Hippocampal formation (tissue), 2 donors: ENCODE measurements at places on chromosomes 7 and 10.

DNA sequence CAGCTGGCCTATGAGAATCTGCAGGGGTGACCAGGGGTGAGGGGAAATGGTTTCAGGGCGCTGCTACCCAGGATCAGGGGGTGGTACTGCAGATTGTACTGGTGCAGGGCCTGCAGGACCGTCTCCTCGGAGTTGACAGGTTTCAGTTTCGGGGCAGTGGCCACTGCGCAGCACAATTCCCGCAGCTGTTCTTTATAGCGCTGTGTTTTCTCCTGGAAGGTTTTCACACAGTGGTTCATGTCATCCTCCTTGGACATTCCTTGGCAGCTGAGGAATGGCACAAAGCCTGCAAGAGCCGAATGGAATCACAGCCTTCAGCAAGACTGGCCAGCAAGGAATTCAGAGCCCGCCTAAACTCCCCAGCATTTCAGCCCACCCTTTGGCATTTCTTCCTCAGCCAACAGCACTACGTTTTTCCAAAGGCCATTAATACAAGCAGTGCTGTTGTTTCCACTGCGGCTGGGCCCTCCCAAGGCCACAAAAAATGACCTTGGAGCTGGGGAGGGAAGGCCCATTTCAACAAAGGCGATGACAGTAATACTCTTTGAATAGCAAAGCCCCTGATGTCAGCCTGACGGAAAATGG is 44.9 kb downstream of the PNLIPRP2 start:
- DNase-seq, result no peak

- no peak for DNase-seq
These were observed 93.6 kb downstream of the GPR37 start for GRCh38 chr7:124672011-124672410.

- DNase-seq, result no peak
These were observed 34.3 kb upstream of the PHF14 start for GRCh38 chr7:10939237-10939910.

DNA sequence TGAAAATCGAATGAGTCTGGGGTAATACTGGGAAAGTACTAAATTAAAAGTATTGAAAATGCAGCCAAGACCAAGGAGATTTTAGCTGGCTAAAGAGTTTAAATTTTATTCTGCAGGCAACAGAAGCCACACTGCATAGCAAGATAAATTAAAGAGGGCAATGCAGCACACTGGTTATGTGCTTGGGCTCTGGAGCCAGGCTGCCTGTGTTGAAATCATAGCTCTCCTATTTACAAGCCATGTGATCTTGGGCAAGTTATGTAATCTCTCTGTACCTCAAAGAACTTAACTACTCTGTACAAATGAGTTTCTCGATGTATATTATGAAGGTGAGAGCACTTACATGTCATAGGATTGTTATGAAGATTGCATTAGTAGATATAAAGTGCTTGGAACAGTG is 9.9 kb downstream of the SLC25A13 start:
- DNase-seq, result peak; percentile 44

DNA sequence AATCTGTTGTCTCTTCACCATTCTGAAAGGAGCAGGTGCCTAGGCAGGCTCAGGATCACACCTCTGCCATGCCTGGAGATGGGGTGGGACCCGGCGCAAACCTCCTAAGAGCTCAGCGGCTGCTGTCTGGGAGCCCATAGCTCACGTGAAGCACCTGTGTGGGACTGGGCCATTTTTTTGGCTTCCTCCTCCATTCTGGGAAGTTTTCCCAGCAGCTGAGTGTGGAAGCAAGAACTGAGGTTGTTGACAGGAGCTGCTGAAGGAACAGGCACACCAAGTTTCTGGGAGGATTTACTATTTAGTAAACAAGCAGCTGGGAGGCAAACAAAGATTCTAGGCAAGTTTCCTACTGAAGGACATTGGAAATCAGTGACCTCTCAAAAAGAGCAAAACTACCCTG is 77.3 kb downstream of the FAM13C start:
- peak; percentile 56 for DNase-seq

- DNase-seq, result no peak
These were observed 23.6 kb downstream of the ASZ1 start for GRCh38 chr7:117403737-117404136.

- no peak for DNase-seq
These were observed 144.3 kb downstream of the KCNMA1 start for GRCh38 chr10:77493239-77493806.

- DNase-seq, result no peak
These were observed 361.8 kb upstream of the MGMT start for GRCh38 chr10:129105266-129105665.

DNA sequence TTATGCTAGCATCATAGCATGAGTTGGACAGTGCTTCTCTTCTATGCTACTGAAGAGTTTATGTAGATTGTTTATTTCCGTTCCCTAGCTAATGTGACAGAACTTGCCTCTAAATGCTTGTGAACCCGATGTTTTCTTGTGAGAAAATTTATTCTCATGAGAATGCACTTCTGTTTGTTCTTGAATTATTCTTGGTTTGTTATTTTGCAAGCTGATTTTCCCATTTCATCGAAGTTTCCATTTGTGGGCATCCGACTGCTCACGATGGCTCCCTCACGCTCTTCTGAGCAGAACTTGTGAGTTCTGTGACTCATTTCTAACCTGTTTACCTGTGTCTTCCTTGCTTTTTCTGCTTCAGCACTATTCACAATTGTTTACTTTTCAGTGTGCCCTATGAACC is 59.9 kb downstream of the WDFY4 start:
- DNase-seq, result no peak

- peak; percentile 36 for DNase-seq
These were observed 781 bp upstream of the GRM8 start for GRCh38 chr7:127253281-127254162.

GRCh38 chr10:132293201-132293812 is 14.4 kb downstream of the STK32C start:
- no peak for DNase-seq

DNA sequence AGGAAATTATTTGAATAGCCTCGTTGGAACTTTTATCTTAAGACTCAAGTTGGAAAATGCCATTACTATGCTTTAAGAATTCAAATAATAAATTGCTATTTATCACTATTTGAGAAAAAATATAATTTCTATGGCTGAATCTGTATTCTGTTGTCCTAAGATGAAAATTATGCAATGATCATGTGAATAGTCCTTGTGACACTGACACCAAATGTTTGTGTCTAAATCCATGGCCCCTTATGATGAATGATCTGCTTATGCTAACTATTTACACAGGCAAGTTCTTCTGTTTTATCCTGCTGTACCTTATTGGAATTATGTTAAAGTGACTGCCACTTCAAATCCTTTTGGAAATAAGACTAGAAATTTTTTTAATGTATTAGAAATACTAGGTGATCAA is 208.7 kb downstream of the DOCK4 start:
- DNase-seq, result no peak

- DNase-seq, result no peak
These were observed 1.7 kb downstream of the MMP21 start for GRCh38 chr10:125773687-125774543.

DNA sequence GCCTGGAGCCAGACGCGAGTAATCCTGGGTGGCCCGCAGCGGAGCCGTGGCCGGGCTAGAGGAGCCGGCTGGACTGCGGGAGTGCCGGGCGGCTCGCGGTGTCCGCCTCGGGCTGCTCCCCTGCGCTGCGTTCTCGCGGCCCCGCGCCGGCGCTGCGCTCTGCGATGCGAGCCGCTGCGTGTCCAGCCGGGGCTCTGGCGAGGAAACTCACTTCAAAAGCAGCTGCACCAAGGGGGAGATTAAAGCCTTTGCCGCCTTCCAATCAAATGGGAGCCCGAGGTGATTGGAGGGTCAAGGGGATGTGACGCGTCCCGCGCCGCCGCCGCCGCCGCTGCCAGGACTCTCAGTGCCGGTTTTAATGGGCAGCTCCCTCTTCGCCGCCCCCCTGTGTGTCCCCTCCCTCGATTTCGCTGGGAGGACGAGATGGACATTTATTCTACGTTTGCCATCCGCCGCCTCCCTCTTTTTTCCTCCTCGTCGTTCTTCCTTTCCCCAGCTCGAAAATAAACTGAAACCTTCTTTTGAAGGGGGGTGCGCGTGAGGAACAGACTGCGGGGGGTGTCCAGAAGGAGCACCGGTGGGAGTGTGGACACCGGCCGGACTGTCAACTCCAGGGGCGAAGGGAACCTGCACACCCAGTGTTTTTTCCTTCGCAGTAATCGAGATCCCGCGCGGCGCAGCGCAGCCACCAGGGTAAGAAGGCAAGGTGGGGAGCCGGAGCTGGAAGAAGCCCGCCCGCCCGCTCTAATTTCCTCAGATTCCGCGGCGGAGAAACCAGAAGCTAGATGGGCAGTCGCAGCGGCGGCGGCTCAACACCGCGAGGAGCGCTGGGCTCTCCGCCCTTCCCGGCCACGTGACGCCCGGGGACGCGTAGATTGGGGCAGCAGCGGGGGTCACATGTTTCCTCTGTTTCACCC is at the start of gene ZNF503:
ZNF503 (minus strand) TSS at position 196 of the 917 bp plus-strand sequence. CDS start 345 bp downstream, outside the sequence.
- peak; percentile 97 for DNase-seq

DNA sequence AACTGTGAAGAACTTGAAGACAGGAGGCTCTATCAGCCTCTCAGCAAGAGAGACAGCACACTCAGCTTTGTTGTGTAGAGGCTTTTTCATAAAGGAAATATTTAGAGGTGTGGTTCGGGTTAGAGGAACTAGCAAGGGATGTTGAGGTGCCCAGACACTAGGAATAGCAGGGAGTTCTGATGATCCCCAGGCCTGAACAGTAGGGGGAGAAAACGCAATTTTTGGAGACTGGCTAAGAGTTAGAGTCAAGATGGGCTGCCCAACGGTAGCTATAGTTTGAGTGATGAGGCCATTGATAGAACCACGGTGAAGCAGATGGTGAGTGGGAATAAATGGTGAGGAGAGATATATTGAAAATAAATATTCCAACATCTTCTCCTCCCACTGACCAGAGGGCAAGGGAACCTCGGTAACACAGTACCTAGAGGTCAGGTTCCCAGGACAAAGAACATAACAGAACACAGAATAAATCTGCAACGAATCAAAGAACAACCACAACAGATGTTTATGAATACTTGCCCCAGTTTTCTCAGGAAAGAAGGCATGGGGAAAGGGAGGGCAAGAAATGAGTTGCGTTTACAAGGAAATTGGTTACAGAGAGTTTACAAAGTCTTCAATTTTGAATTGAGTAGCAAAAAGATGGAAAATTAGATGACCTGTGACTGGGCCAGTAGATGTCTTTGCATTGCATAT is 24.2 kb upstream of the BPGM start:
- no peak for DNase-seq

- no peak for DNase-seq
These were observed 5.0 kb downstream of the MXI1 start for GRCh38 chr10:110212119-110213006.

DNA sequence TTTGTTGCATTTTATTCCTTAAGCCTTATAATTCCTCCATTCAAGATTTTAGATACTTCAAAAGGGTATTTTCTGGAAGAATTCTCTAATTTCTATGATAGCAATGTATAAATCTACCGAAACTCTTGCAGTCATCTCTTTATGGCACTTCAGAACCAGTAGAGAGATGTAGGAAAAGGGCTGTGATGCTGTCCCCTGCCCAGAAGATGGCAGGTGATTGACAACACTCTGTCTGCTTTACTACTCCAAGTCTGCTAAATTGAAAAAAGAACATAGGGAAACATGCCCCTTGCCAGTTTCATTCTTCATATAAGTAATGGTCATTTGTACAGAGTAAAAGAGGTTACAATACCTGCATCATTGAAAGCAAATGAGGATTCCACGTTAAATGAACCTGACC is 5.1 kb downstream of the TCTN3 start:
- no peak for DNase-seq

DNA sequence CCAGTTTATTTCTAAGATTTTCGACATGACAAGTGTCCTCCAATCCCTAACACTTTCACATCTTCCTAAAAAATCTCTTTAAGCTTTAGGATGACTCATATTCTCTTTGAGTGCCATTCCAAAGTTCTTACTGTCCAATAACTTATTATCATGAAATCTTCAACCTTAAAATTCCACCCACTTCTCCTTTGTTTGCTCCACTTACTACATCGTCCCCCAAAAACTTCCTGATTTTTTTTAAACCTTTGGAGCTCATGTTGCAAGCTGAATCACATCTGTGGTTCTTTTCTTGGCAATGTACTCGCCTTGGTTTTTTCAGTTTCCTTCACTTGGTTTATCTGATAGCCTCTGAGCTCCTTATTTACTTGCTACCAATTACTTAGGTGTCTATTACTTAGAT is 39.2 kb upstream of the JCAD start:
- no peak for DNase-seq

DNA sequence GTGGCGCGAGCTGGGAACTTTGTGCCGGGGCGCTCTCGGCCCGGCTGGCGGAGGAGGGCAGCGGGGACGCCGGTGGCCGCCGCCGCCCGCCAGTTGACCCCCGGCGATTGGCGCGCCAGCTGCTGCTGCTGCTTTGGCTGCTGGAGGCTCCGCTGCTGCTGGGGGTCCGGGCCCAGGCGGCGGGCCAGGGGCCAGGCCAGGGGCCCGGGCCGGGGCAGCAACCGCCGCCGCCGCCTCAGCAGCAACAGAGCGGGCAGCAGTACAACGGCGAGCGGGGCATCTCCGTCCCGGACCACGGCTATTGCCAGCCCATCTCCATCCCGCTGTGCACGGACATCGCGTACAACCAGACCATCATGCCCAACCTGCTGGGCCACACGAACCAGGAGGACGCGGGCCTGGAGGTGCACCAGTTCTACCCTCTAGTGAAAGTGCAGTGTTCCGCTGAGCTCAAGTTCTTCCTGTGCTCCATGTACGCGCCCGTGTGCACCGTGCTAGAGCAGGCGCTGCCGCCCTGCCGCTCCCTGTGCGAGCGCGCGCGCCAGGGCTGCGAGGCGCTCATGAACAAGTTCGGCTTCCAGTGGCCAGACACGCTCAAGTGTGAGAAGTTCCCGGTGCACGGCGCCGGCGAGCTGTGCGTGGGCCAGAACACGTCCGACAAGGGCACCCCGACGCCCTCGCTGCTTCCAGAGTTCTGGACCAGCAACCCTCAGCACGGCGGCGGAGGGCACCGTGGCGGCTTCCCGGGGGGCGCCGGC is 870 bp downstream of the FZD1 start:
- DNase-seq, result peak; percentile 36

DNA sequence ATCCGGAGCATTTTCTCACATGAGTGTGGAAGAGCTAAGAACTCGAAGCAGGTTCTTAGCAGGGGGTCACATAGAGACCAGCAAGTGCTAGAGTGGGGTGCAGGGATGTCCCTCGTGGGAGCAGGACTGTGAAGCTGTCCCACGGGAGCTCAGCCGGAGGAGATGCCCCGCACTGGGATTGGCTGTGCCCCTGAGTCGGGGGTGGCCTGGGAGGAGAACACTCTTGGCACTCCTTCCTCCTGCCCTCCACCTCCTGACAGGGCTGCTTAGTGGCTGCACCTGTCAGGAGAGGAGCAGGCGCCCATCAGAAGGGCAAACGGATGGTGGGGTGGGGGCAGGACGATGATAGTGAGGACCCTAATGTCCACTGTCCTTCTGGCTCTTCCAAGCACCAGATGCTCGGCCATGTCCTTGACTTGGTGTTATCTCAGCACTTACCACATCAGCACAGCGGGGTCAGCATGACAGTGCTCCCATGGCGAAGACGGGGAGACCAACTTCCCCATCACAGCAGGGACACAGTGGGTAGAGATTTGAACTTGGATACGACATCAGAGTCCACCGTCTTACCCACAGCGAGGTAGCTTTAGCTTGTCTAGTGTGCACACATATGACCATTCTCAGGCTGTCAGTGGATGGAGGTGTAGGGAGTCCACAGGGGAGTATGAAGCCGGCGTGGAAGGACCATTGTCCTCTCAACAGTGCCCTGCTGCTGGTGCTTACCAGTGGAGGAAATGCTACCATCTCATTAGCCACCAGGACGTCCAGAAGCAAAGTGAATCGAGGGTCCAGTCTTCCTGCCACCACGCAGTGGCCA is 142.5 kb upstream of the SHH start:
- DNase-seq, result no peak

GRCh38 chr7:41478187-41478586 is 224.7 kb downstream of the INHBA start:
- no peak for DNase-seq
